ENCODE measurements at places on chromosomes 1 and 21.

DNA sequence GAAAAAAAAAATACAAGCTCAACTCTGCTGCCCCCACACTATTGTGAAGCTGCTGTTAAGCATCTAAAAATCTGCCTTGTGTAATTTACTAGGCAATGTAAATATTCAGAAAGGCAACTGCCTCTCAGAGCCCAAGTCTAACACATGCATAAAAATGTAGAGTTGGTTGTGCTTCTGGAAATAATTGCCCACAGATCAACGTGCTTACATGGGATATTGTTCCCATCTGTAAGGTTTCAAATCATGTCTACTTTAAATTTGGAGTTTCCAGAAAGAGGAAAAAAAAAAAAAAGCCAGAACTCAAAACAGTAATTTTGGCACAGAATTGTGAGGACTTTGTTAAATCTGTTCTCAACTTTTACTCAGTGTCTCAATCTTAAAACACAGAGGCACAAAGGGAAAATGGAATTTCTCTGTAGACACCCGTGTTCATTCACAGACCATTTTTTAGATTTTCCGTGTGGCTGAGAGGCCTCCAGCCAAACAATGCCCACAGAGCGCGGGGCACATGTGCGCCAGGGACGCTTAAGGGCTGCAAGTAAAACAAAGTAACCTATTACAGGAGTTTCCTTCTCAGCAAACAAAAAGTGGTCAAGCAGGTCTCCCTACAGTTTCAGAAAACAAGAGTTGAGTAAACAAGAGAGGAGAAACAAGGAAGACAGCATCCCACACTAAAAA lies 115.5 kb downstream of the RERE start:
- DNase-seq: no peak

GRCh38 chr1:197733324-197733723 lies 42.0 kb downstream of the DENND1B start:
- DNase-seq: no peak

DNA sequence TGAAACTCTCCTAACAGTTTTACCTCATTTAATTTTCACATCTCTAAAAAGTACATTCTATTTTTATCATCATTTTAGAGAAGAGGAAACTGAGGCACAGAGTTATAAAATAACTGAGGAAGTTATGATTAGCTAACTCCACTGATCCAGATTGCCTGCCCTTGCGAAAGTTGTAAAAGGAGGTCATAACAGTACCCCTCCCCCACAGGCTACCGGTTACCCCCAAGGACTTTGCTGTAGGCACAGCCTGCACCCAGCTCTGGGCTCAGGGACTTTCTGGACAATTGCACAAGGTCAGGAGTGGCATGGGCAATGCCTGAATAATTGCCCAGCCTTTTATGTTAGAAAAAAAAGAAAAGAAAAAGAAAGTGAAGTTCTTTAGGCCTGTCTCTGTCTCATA lies 22.7 kb downstream of the PIGM start:
- DNase-seq: no peak

GRCh38 chr1:151639466-151639865 lies 27.6 kb downstream of the SNX27 start:
- DNase-seq: no peak

GRCh38 chr1:44512313-44512885 lies 107.3 kb downstream of the RNF220 start:
- DNase-seq: no peak

GRCh38 chr1:154863315-154864174 lies 6.5 kb downstream of the KCNN3 start:
- DNase-seq: no peak

- no peak for DNase-seq
Observed at GRCh38 chr1:5843521-5844096, 148.6 kb downstream of the NPHP4 start.

DNA sequence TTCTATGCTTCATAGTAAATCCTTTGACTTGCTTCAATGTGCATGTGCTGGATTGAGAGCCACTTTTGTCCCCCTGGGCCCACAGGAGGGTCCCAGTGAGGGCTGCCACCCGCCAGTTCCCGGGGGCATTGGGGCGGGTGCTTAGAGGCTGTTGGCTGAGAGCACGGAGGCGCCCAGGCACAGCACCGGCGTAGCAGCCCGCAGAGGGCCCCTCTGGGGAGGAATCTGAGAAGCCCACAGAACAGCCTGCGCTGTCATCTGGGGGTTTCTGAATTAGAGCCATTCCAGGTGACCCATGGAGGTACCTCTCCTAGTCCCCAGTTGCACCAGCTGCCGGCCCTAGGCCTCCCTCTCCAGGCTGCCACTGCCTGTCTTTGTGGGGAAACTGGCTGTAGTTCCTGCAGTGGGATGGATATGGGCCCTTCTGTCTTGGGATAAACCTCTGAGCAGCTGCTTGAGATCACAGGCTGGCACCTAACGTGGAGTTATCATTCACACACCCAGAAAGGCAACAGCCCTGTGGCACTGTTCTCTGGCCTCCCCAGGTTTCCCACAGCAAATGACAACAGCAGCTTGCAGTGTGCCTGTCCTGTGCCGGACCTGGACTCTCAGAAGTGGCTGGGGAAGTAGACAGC lies 39.5 kb downstream of the TMEM51 start:
- no peak for DNase-seq

DNA sequence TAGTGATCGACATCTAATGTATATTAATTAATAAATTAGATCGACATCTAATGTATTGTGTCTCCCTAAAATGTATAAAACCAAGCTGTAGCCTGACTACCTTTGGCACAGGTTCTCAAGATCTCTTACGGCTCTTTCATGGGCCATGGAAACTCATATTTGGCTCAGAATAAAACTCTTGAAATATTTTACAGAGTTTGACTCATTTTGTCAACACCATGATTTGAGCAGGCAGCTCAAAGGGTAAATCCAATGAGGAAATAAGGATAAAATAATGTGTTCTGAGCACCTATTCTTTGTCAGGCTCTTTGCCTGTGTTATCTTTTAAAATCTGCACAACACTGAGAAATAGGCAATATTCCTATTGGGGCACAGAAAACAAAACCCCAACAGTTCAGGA lies 223.4 kb upstream of the DUSP10 start:
- no peak for DNase-seq

DNA sequence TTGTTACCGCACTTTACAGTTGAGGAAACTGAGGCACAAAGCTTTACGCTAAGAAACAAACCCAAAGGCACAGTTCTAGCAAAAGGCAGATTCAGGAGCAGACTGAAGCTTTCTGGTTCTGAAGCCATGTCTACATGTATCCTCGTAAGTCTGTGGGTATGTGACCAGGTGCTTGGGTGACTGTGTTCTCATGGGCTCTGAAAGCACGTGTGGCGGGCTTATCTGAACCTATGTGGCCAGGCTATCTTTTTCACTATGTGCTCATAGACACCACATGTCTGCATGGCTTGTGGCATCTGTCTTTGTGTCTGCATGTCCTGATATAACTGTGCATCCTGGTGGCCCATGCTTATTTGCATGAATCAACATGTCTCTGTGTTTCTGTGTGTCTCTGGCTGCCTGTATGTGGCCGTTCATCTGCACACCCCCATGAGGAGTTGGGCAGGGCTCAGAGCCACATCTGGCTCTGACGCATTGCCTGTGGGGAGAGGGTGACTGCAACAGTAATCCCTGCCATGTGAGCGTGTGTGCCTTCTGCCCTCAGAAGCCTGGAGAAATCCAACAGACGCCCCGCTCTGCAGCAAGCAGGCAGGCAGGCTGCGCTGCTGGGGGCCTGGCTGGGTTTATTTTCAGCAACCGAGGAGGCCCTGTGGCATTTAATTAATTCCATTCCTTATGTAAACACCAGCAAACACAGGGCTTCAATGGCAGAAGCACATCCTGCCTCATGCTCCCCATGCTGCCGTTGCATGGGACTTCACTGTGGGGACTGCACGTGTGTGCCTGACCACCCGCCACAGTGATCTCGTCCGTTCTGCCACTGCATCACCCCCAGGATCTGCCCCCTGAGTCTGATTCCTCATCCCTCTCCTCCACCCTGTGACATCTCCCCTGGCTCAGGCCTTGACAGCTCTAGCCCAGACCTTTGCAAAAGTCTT lies 115.4 kb downstream of the TRABD2B start:
- no peak for DNase-seq

DNA sequence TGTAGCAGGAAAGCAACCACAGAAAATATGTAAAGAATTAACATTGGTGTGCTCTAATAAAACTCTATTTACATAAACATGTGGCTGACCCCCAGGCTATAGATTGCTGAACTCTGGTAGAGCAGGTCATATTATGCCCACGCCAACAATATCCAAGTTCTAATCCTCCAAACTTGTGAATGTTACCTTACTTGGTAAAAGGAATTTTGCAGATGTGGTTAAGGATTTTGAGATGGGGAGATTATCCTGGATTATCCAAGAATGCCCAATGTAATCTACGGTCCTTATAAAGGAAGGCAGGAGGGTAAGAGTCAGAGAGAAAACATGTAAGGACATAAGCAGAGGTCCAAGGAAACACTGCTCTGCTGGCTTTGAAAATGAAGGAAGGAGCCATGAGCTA lies 201.0 kb downstream of the USH2A start:
- no peak for DNase-seq
